HTR-8/SVneo (cell line): ENCODE measurements at places on chromosomes 11 and 22.

DNA sequence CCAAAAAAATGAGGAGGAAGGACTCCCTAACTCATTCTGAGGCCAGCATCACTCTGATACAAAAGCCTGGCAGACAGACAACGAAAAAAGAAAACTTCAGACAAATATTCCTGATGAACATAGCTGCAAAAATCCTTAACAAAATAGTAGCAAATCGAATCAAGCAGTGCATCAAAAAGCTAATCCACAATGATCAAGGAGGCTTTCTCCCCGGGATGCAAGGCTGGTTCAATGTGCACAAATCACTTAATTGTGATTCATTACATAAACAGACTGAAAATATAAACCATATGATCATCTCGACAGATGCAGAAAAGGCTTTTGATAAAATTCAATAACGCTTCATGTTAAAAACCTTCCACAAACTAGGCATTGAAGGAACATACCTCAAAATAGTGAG, 16.4 kb downstream of the MTMR2 start:
- DNase-seq: no peak

- no peak for DNase-seq
Observed at GRCh38 chr11:77003963-77004362, 30.2 kb upstream of the B3GNT6 start.

DNA sequence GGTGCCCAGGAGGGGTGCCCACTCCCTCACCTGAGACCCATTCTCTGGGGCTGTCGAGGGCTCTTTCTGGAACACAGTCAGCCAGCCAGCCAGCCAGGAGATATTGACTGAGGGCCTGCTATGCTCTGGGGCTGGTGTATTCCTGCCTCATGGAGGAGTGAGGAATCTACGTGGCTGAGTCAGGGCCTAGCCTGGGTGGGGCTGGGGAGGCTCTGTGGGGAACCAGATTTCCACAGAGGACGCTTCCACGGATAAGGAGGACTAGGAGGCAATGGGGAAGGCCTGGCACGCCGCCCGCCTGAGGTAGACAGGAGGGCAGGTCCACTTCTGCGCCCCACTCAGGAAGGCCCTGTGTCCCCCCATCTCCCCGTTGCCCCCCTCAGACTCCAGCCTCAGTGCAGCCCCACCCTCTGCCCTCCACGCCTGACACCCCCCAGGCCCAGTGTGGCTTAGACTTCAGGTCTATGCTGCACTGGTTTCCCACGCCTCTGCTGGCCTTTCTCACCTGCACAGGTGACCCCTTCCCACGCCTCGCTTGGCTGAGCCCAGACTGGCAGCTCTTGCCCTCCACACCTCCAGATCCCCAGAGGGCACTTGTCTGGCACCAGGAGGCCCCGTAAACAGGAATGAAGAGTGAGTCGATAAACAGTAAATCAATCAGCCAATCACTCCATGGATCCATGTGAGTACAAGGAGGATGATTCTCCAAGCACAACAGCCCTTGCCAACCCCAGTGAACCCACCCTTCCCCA, 37.5 kb downstream of the MACROD1 start:
- no peak for DNase-seq

- no peak for DNase-seq
Observed at GRCh38 chr11:110984147-110984546, 261.4 kb upstream of the POU2AF2 start.

- no peak for DNase-seq
Observed at GRCh38 chr11:44858796-44859527, 91.7 kb downstream of the TP53I11 start.
